Karpas-422 (cell line): ENCODE measurements at places on chromosomes 16 and 17. TPM values are rescaled to one million over a fixed set of nuclear protein-coding genes. Genes with fewer than 3 reads are reported as not detected.

The TAT gene
- total RNA-seq, result not detected in 2 replicates

The ATP5PD gene
- total RNA-seq, result 186 and 187 TPM in 2 replicates

The MPP2 gene
- total RNA-seq, result not detected in 2 replicates

The ZG16 gene
- not detected in 2 replicates for total RNA-seq

The DNAH3 gene
- not detected in 2 replicates for total RNA-seq

The KRTAP4-1 gene
- not detected in 2 replicates for total RNA-seq

The CBLN1 gene
- total RNA-seq, result not detected in 2 replicates

The ZPBP2 gene
- 3.9 and 10.4 TPM in 2 replicates for total RNA-seq
